AG20443 (cell line): ENCODE measurements at places on chromosomes 2 and 18.

DNA sequence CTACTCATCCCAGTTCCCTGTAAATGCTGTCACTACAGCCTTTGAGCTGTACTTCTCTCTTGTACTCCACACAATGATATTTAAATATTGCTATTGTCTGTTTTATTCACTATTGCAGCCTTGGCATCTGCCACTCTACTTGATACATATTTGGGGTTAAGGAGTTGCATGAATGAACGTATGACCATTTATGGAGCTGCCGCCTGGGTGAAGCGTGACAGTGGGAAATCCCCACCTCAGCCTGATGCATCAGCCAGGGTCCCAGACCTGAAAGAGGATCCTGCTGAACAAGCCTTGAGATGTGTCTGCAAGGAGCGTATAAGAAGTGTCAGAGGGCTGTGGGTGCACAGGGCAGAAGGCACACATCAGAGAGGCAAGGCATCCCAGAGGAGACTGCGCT lies 39.1 kb downstream of the MRPL35 start:
- no peak for DNase-seq

GRCh38 chr2:62300925-62301324 lies 105.0 kb downstream of the B3GNT2 start:
- DNase-seq, result no peak

DNA sequence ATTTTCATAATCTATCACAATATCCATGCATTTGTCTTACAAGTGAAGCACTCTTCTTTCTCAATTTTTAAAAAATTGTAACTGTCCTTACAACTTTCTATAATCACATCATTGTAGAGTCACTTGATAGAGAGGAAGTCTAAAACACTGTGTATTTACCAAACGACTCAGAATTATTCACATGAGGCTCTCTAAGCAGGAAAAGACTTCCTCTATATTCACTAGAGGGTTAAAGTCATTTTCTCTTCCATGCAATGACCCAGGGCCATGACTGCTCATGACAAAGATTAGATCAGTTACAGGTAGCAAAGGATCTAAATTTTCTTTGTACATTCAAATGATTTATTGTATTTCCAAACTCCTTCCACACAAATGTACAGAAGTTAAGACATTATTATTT lies 9.0 kb upstream of the SLC1A4 start:
- no peak for DNase-seq

- DNase-seq, result no peak
Measured at GRCh38 chr2:25304321-25304720, 37.4 kb downstream of the DNMT3A start.

- no peak for DNase-seq
Measured at GRCh38 chr18:21894619-21895367, 154.2 kb downstream of the MIB1 start.

DNA sequence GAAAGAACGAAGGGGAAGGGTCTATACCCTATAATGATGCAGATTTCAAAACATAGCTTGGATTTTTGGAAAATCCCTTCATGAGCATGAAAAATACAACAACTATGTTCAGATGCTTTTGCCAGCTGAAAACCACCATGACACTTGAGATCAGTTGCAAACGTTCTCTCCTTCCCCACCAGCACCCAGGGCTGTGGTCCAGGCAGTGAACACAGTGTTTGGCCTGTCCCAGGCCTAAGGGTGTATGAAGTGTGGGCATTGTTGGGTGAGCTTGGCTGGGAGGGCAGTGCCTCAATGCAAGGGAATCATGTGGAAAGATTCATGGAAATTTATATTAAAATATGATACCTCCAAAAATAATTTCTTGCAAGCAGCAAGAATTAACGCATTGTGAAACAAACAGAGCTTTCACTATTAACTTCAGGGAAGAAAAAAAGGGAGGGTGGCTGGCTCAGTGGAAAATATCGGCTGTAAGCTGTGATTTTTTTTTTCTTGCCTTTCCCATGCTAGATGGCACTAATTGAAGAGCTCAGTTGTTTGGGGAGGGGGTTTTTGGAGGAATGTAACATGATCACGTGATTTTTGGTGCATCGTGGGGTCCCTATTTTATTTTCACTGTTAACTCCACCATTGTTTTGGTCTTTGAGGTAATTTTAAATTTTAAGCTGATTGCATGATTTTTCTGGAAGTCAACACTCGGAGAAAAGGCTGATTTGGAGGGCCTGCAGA lies 52.0 kb downstream of the CDC42EP3 start:
- no peak for DNase-seq
